CD4-positive, alpha-beta memory T cell (primary cell): ENCODE measurements at places on chromosomes 12 and 14.

- no peak for DNase-seq
Observed at GRCh38 chr14:70097576-70098249, 91.0 kb downstream of the SLC8A3 start.

GRCh38 chr12:124487834-124488165 lies 79.6 kb downstream of the NCOR2 start:
- DNase-seq: no peak

- no peak for DNase-seq
Observed at GRCh38 chr12:106692896-106693820, 81.3 kb upstream of the RIC8B start.

GRCh38 chr14:24673534-24674203 lies 39.7 kb upstream of the GZMB start:
- peak; percentile 75 for DNase-seq

DNA sequence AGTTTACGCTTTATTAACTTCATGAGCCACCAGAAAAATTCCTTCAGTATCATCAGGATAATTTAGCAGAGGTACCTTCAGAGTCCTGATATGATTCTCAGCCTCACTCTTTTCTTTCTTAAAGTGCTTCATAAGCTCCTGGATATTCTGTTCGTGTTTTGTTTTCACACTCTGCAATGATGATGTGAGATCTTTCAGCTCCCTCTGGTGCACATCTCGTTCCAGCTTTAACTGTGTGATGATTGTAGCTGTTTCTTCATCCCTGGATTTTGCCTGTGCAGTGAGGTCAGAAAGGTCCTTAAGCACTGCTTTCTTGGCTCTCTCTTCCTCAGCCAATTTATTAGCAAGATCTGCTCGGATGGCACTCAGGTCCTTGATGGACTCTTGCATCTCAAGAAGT lies 156.7 kb downstream of the CEP128 start:
- no peak for DNase-seq

DNA sequence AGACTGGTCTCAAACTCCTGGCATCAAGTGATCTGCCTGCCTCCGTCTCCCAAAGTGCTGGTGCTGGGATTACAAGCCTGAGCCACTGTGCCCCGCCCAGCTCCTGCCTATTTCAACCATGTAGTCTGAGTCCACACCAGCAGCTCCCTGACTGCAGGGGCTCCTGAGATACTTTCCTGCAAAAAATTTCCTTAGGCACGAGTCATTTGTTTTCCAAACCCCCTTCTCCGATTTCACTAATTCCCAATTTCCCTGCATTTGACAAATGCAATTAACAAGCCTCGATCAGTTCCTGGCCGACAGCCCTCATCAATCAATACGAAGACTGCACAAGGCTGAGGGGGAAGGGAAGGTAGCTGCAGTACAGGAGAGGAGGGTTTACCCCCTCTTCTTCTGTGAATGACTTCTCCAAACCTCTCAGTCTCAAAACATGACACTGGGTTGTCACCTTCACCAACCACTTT lies 10.1 kb downstream of the PSMB5 start:
- no peak for DNase-seq
